DMS79 treated with DMSO at 0.1 percent for 48 hours (cell line): ENCODE measurements at places on chromosomes 2 and 18.

GRCh38 chr2:161710131-161710915, 86.1 kb downstream of the SLC4A10 start:
- DNase-seq: no peak

DNA sequence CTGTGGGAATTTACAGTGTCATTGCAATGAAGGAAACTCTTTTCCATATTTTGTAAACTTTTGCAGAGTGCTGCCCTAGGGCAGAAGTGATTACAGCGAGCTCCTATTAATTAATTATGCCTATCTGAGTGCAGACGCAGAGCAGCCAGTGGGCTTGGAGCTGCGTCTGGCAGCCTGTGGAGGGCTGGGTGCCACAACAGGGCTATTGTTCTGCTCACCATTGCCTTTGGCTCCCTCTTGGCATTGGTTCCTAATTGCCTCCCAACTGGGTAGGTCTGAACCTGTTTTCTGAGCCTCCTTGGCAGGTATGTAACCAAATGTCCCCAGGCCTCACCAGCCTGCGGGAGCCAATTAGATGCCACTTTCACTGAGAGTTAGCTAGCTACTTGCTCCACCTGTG, 25.6 kb upstream of the ITGB6 start:
- DNase-seq: no peak

DNA sequence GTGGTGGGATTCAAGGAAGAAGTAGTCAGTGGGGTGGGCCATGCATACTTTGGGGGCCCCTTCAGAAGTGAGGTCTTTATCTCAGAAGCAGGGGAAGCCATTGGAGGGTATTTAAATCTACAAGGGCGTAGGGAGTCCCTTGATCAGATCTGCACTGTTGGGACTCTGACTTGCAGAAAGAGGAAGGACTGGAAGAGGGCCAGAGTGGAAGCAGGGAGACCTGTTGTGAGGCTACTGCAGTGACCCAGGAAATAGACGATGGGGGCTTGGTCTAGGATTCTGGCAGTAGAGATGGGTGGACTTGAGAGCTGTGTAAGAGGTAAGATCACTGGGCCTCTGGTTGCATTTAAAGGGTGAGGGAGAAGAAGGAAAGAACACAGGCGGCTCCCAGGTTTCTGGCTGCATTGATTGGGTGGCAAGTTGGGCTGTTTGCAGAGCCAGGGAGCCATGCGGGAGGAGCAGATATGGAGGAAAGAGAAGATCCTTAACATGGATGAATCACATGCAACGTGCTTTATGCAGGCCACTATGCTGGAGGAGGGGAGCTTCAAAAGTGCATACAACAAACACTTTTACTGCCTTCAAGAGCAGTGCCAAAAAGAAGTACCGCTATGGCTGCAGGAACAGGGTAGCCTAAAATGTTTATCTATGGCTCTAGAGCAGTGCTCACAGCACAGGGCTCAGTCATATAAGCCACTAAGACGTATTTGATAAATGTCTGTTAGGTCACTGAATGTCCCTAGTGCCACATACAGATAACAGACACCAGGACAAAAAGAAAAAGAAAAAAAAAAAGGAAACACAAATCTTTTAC, 2.3 kb downstream of the SFXN5 start:
- no peak for DNase-seq

- no peak for DNase-seq
Observed at GRCh38 chr2:164514491-164514890, 106.8 kb downstream of the GRB14 start.

DNA sequence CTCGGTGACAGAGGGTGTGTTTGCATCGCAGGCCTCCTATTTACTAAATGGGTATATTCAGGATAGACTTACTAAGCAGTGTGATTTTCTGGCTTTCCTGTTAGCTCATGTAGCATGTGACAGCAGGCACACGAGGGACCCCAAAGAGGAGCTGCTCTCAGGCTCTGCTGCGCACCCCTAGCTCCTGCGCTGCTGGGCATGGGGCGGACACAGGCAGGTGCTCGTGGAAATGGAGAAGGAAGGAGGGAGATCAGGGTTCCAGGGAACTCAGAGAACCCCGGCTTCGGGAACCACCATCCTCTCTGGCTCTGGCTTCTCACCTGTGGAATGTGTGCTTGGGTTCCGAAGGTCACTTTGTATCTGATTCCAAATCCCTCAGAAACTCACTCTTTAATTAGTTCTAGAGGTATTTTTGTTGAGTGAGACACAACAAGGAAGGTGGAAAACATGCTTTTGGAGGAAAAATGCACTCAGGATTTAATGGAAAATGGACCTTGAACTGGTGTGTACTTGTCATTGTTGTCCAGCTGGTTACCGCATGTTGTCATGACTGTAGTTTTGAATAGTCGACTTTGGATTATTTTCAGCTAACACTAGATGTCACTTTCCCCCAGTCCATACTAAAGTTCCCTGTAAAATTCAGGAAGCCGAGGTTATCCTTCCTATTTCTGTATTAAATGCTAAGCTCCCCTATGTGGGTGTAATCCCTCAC, 3.5 kb downstream of the SNTG2 start:
- DNase-seq: peak; percentile 63

DNA sequence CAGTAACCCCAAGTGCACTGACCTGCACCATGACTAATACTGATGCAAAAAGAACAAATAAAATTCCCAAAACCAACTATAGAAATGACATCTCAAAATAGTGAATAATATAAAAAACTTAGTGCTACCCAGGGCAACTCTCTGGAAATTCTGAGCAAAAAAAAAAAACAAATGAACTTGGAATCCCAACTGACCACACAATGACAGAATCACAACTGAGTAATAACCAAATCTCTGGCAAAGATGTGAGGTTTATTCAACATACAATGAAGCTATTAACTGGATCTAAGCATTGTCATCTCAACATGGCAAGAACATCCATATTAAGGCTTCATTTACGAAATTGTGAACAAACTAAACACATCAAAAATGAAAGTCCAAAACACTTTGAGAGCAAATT, 22.7 kb downstream of the EXOC6B start:
- DNase-seq: no peak

DNA sequence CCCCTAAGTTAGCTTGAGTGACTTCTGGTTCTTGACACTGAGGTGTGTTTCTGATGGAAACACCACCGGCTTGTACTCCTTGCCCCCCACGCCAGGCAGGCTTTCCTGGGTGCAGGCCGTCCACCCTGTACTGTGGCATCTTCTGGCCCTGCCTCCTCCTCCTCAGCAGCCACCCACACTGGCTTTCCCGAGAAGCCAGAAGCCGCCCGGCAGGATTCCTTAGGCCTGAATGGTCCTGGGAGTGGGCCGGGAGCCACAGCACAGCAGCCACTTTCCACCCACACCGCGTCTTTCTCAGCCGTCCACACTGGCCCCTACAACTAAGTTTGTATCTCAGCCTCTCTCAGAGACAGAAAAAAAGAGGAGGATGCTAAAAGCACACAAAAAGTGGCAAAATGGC, 2.1 kb upstream of the HSBP1L1 start:
- DNase-seq: no peak

GRCh38 chr2:118145207-118145606, 56.9 kb downstream of the INSIG2 start:
- DNase-seq: no peak

DNA sequence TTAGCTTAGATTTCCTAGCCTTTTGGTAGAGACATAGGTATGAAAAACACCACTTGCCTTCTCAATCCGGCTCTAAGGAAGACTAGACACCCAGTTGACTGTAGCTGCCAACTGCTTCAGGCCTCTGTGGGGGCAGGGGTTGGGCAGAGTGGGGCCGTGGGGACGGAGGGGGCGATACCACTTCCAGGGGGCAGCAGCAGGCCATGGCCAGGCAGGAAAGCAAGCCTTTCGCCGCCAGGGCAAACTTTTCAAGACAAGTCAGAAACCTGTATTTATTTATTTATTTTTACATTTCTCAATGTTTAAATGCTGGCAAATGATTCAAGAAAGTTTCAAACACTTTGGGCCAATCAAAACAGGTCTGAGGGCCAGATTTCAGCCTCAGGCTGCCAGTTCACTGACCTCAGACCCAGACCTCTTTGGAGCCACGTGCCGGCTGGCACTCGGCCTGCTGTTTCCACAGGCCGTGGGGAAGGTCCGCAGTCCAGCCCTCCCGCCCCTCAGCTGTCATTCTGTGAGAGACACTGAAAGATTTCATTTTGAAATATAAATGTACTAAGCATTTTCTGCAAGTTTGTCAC, 63.8 kb downstream of the MEX3C start:
- no peak for DNase-seq
